ENCODE measurements at places on chromosomes 5 and 9.

GRCh38 chr5:74149395-74149794 lies 491.1 kb downstream of the ENC1 start:
- DNase-seq = no peak

DNA sequence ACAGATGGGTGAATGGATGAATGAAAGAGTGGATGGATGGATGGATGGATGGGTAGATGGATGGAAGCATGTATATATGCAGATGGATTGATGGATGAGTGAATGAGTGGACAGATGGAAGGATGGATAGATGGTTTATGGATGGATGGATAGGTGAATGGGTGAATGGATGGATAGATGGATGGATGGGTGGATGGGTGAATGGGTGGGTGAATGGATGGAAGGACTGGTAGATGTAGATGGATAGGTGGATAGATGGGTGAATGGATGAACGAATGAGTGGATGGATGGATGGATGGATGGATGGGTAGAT lies 85.1 kb downstream of the COL5A1 start:
- DNase-seq = no peak

DNA sequence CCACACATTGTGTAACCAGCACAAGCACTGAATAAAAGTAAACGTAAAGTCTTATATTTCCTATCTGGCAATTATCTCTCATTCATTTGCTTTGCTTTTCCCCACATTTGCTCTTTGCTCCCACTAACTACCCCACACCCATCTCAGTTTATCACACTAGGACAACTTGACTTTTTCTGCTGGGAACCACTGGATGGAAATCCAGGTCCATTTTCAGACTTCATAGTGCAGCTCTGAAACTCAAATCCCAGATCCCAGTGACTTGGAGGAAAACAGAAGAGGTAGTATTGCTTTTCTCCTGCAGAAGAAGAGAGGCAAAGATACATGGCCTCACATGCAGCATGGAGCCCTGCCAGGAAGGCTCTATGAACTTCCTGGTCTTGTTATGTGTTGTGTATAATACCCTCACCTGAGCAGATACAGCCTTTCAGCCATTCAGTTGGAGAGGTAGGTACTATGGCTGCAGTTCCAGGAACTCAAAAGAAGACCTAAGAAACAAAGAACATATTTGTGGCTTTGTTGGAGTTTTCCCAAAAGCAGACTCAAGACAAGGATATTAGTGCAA lies 90.0 kb upstream of the NIPBL start:
- no peak for DNase-seq

DNA sequence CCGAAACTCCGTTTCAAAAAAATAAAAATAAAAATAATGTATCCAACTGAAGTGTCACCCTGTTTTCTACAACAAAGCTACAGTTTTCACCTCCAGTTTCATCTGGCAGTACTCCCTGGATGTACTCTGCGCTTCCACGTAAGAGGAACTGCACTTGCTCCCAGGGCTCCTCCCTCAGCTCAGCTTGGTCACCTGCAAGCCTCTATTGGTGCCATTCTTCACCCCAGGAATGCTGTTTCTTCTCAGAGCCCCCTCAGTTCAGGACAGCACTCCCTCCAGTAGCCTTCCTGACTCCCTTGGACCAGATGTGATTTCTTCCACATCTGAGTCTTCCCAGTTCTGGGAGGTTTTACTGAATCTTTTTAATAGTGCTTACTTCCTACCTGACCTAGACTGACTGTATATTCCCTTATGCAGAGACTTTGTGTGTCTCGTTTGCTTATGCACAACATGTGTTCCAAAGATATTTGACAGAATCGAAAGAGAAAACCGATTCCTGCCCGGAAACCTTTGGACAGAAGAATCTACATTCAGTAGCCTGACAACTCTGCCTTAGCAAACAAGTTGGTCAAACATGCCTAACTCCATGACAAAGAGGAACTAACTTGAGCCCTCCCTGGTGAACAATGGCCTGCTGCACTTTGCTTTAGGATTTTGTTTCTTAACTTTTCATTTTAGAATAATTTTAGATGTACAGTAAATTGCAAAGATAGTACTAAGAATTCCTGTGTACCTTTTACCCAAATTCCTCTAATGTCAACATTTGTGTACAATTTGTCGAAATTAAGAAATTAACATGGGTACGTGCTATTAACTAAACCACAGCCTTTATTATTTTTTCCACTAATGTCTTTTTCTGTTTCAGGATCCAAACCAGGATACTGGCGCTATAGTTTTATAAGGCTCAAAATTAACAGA lies 814 bp downstream of the CCDC125 start:
- DNase-seq = no peak

GRCh38 chr5:134524826-134525682 lies at the start of gene JADE2:
Gene JADE2, plus strand, starts transcription at chr5:134525670. Its CDS starts 10,188 bp downstream, at chr5:134535858.
- peak; percentile 83 for DNase-seq

- no peak for DNase-seq
These were observed 21.6 kb downstream of the GAS1 start for GRCh38 chr9:86925686-86926085.

GRCh38 chr5:96434201-96434645 lies 1.2 kb upstream of the PCSK1 start:
- DNase-seq = peak; percentile 48

DNA sequence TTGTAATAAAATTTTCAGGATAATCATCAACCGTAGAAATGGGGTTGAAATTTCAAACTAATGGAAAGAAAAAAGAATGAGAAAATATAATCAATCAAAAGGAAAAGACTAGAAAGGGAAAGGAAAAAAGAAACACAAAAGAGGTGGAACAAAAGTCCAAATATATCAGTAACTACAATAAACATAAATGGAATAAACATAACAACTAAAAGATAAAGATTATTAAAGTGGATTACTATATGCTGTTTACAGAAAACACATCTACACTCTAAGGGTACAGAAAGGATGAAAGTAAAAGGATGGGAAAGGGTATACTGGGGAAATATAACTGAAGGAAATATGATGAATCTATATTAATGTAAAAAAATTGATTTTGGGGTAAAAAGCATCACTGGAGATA lies 43.0 kb downstream of the AHRR start:
- DNase-seq = no peak

GRCh38 chr5:173208296-173208695 lies 26.7 kb downstream of the NKX2-5 start:
- DNase-seq = no peak

DNA sequence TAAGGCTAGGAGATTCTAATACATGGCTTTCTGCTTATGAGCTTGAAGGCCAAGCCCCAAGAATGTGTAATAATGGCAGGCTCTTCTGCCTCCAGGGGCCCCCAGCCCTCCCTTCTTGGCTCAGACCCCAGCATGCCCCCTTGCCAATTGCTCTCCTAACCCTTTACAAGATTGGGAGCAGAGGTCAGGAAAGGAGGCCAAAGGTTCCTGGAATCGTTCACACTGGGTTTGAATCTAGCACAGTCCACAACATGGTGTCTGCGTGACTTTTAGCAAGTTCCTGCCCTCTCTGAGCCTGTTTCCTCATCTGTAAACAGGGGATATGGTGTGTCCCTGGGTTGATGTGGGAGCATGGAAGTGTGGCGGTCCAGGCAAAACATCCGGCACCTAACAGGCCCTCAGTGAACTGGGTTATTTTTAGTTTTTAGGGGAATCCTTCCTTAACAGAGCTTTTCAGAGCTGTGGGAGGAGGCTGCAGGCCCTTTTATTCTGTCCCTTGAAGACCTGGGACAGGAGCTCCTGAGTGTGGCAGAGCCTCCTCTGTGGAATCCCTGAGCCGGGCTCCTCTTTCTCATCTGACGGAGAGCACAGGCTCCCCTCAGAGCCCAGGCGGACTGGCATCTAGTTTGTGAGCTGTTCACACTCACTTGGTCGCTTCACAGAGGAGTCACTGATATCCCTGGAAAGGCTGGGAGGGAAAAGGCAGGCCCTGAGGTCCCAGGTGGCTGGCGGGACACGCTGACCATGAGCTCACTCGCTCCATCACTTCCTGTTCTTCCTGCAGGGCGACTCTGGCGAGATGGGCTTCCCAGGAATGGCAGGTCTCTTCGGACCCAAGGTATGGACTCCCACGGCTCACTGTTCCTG lies 23.4 kb upstream of the ORM1 start:
- no peak for DNase-seq

DNA sequence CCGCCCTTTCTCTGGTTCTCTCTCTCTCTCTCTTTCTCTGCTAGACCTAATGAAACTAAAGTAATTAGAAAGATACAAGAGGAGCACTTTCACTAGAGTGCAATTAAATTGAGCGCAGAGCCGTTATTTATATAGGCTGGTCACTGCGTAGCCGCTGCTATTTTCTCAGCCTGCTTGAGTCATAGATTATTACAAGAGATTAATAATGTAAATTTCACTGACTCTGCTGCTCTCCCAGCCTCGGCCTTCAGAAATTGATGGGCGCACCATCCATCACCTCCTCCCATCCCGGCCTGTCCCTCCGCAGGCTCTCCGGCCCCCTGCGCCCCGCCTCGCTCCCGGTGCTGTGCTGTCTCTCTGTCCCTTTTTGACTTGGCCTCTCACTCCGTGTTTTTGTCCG lies 268.0 kb upstream of the MVB12B start:
- no peak for DNase-seq

- no peak for DNase-seq
These were observed 40.8 kb upstream of the ARRDC3 start for GRCh38 chr5:91423871-91424270.

DNA sequence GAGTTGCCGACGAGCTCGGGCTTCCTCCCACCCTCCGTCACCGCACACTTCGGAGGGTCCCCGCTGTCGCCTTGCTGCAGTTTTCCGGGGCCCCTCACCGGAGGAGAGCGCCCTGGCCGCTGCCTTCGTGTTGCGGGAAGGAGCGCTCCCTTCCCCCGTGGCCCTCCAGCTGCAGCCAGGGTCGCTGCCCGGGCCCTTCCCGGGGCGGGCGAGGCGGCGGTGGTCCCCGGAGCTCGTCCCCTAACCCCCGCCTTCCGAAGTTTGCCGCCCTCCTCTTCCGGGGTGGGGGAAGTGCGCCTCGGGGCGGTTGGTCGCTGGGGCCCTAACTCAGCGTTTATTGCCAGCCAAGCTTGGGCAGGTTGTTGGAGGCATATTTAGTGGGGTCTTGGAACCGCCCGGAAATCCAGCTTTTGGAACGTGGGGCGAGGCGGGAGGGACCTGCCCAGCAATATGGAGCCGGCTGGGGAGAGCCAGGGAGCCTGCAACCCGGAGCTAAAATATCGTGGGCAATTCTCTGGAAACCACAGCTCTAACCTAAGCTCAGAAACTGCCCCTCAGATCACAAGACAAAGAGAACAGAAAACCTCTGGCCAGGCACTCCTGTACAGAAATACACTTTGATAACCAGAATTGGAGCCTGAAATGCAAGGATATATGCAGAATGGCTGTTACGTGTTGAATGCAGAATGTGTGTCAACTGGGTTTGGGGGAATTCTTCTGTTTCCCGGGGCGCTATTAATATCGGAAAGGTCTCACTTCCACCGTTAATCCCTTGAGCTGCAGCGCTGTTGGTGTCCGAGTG lies 890 bp downstream of the PIK3R1 start:
- DNase-seq = peak; percentile 66

- no peak for DNase-seq
These were observed 362.0 kb downstream of the SPOCK1 start for GRCh38 chr5:137136991-137137632.

DNA sequence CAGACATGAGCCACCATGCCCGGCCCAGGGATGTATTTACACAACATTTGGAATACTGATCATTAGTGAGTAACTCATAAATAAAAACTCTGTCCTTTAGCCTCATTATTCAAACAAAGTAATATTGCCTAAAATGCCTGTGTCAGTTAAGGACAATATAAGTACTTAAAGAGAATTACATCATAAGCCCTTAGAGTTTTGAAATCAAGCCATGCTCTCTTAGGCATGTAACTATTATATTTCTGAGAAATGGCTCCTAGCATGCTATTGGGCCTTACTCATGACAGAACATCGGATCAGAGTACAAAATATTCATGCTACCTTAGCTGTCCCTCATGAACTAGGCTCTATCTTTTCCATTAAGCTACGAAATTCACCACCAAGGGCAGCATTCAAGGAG lies 309.3 kb downstream of the CHSY3 start:
- DNase-seq = no peak

Data from GM10248 (cell line).